Activated CD4-positive, alpha-beta memory T cell treated with anti-CD3 and anti-CD28 coated beads for 36 hours (primary cell): ENCODE measurements at places on chromosomes 12 and 14. TPM values are rescaled to one million over a fixed set of nuclear protein-coding genes. Genes with fewer than 3 reads are reported as not detected.

GRCh38 chr12:9625019-9625418, 17.3 kb upstream of the KLRB1 start:
- H3K27ac ChIP-seq = no peak overlapping the region
- DNase-seq = no peak
- peaks cover 27% of the 10 kb centered on the region for H3K4me1 ChIP-seq
- H3K4me3 ChIP-seq = no peak overlapping the region
- no peaks in the 10 kb centered on the region for H3K27me3 ChIP-seq

TGFB3 gene
- 2.2 TPM for total RNA-seq

DNA sequence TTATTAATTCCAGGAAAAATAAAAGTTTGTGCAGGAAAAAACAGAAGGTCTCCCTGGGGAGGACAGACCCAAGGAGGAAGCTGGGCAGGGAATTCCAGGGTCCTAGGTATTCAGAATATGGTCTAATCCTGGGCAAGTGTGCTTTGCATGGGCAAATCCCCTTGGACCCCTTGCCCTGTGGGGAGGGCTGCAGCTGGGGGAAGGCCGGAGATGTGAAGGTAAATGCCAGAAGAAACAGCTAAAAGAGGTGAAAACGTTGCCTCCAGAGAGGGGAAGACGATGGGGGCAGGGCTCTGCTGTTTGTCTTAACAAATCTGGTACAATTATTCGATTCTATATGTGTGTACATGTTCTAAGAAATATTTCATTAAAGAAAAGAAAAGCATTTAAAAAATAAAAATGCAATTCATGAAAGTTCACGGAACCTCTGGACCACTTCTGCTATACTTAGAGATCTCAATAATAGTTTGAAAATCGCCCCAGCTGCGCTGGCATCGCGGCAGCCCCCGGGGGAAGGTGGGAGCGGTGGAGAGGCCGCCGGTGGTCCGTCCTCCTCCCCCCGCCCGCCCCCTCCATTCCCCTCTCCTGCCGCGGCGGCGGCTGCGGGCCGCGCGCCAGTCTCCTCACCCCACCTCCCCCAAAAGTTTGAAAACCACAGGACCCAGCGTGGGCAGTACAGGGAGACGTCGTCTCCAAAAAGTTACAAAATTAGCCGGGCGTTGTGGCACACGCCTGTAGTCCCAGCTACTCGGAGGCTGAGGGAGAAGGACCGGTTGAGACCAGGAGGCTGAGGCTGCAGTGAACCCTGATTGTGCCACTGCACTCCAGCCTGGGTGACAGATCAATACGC, 1.5 kb upstream of the PRPF40B start:
- peak overlapping the region; percentile 78 for H3K4me3 ChIP-seq
- H3K4me1 ChIP-seq = peaks cover 20% of the 10 kb centered on the region
- H3K27ac ChIP-seq = peak overlapping the region; percentile 73
- peaks cover 4% of the 10 kb centered on the region for H3K27me3 ChIP-seq
- DNase-seq = no peak
- no peaks in the 10 kb centered on the region for H3K36me3 ChIP-seq

DNA sequence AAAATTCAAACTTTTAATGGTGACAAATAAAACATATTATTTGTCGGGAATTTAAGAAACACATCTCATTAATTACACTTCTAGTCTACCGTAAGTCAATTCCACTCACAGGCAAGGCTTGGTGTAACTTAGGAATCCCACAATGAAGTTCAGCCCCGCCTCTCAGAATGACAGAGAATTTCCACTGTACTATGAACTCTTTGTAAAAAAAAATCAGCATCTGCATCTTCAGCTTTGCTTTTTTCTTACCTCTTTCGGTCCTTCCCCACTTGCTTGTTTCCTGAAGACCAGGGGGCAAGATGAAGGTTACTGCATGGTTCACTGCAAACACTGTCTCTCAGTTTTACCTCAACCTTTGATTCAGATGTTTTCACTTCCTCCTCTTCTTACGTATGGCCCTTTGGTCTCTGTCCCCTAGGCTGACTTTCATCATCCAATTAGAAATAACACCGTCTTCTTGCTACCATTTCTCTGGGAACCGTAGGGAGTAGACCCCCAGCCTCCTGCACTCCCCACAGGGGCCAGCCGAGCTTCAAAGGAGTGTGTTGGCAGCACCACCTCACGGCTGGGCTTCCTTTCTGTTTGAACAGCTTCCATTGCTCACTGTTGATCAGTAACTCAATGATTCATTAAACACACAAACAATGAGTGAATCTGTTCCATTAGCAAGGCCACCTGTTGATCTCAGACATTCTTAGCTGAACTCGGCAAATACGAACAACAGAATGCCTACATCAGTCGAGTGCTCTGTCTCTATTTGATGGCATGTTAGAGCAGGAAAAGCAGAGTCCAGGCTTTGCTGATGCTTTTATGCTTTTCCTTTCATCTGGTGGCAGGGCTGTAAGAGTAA, 343.0 kb downstream of the BMP4 start:
- H3K4me1 ChIP-seq = no peaks in the 10 kb centered on the region
- no peak overlapping the region for H3K4me3 ChIP-seq
- H3K36me3 ChIP-seq = no peaks in the 10 kb centered on the region

GRCh38 chr12:62116986-62117385, 143.2 kb upstream of the USP15 start:
- no peak overlapping the region for H3K4me3 ChIP-seq
- H3K27ac ChIP-seq = no peak overlapping the region
- H3K27me3 ChIP-seq = peaks cover 7% of the 10 kb centered on the region
- H3K4me1 ChIP-seq = no peaks in the 10 kb centered on the region

DNA sequence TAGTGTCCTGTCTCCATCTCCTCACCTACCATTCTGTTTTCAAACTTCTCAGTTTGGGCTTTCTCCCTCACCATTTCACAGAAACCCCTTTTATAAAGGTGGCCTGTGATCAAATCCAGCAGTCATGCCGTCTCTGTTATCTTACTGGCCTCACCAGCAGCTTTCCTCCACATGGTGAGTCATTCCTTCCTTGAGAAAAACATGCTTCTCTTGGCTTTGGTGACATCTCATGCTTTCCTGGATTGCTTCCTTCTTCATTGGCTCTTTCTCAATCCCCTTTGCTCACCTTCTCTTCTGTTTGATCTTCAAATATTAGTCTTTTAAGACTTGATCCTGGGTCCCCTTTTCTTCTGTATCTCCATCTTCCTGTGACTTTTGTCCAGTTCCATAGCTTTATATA, 164.9 kb downstream of the ANO4 start:
- no peak overlapping the region for H3K27ac ChIP-seq
- no peaks in the 10 kb centered on the region for H3K27me3 ChIP-seq
- no peaks in the 10 kb centered on the region for H3K36me3 ChIP-seq
- no peak for DNase-seq
- H3K4me3 ChIP-seq = no peak overlapping the region
- H3K4me1 ChIP-seq = no peaks in the 10 kb centered on the region

KRT7 gene
- total RNA-seq = 3.5 TPM

DNA sequence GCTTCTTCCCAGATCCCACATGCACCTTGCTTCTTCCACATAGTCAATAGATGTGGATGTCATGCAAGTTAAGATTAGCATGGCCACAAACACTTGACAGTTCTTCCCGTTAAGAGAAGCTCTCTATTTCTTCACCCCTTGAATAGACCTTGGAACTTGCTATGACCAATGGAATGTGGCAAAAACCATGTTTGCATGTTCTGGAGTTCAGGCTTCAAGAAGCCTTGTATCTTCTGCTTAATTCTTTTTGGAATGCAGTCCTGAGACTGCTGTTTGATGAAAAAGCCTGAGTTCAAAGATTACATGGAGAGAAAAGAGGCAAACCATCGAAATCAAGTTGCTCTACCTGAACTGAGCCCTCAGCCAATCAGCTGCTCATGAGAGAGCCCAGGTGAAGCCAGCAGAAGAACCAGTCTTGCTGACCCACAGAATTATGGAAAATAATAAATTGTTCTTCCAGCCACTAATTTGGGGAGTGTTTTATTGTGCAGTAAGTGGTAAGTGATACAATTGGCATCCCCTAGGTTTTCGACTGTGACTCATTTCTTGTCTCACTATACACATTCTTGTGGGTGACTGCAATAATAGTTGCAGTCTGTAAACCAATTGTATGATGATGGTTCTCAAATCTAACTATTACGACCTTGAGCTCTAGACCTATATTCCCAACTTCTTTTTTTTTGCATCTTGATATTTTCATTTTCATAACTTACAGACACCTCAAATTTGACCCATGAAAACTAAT, 12.6 kb downstream of the RASSF9 start:
- H3K36me3 ChIP-seq = no peaks in the 10 kb centered on the region
- H3K27ac ChIP-seq = no peak overlapping the region
- no peaks in the 10 kb centered on the region for H3K4me1 ChIP-seq
- no peaks in the 10 kb centered on the region for H3K27me3 ChIP-seq
- no peak for DNase-seq

PNMA1 gene
- 28.2 TPM for total RNA-seq

RILPL2 gene
- 15.4 TPM for total RNA-seq

TESPA1 gene
- 74.8 TPM for total RNA-seq

- peak; percentile 68 for DNase-seq
- peak overlapping the region; percentile 90 for H3K27ac ChIP-seq
- peaks cover 75% of the 10 kb centered on the region for H3K4me1 ChIP-seq
- peak overlapping the region; percentile 82 for H3K4me3 ChIP-seq
- no peaks in the 10 kb centered on the region for H3K27me3 ChIP-seq
These were observed 228.1 kb upstream of the AMIGO2 start for GRCh38 chr12:47307680-47308399.

- DNase-seq = no peak
- no peaks in the 10 kb centered on the region for H3K4me1 ChIP-seq
- H3K4me3 ChIP-seq = no peak overlapping the region
- no peaks in the 10 kb centered on the region for H3K36me3 ChIP-seq
- H3K27me3 ChIP-seq = no peaks in the 10 kb centered on the region
- no peak overlapping the region for H3K27ac ChIP-seq
These were observed 33.3 kb downstream of the TTC7B start for GRCh38 chr14:90782892-90783291.

KRT81 gene
- total RNA-seq = not detected

DNA sequence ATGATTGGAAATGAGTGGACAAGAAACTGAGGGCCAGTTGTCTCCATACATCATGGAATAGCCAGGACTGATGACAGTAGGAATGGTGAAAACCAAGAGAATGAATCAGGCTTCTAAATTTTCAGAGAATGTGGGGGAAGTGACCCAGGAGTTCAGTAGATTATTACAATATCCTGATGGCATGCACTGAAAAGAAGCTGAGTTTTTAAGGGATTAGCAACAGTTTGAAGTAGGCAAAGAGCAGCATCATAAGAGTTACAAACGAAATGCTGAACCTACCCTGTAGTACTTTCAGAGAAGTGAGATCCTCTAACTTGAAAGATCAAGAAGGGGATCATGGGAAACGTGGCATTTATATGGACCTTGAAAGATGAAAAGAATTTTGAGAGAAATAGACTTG, 13.2 kb downstream of the SLC2A14 start:
- no peaks in the 10 kb centered on the region for H3K36me3 ChIP-seq
- DNase-seq = no peak
- peaks cover 13% of the 10 kb centered on the region for H3K4me1 ChIP-seq
- no peak overlapping the region for H3K27ac ChIP-seq

DNA sequence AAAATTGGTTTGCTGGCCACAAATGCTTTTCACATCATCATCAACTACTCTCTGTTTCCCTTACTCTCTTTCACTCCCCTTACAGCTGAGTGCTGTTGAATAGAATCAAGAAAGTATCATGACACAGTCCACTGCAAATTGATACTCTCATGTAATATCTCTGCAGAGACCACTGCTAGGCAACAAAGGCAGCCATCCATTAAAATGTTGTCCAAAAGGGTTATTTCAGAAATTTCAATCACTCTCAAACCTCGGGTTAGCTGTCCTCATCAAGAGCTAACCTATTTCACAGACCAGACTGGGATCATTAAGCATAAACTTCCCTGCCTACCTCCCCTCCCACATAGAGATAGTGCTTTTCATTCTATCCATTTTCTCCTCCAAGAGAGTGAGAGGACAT, 186.7 kb downstream of the PLCZ1 start:
- H3K36me3 ChIP-seq = no peaks in the 10 kb centered on the region
- no peak overlapping the region for H3K4me3 ChIP-seq
- DNase-seq = no peak
- no peaks in the 10 kb centered on the region for H3K27me3 ChIP-seq
- no peak overlapping the region for H3K27ac ChIP-seq

DPY19L2 gene
- total RNA-seq = 0.34 TPM

POTEM gene
- not detected for total RNA-seq

GRCh38 chr14:80135305-80136088, 75.8 kb downstream of the DIO2 start:
- H3K4me1 ChIP-seq = no peaks in the 10 kb centered on the region
- no peak overlapping the region for H3K4me3 ChIP-seq
- peaks cover 2% of the 10 kb centered on the region for H3K36me3 ChIP-seq

SLCO1A2 gene
- total RNA-seq = not detected

DNA sequence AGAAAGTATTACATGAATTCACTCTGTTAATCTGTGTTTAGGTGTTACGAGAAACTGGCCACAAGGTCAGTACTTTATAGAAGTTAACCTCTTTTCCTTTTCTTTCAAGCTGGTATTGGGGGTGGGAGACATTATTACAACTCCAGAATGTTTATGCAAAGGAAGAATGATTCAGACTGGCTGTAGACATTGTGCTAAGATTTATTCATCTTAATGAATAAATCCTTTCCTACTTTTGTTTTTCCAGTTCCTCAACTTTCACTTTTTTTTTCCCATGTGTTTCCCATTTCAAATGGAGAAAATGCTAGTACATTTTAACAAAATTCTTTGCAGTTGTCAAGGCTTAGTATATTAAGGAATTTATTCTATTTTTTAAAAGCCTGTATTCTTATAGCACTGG, 1.3 kb downstream of the OTOGL start:
- H3K36me3 ChIP-seq = no peaks in the 10 kb centered on the region
- no peak for DNase-seq
- H3K27ac ChIP-seq = no peak overlapping the region
- no peaks in the 10 kb centered on the region for H3K4me1 ChIP-seq

DNA sequence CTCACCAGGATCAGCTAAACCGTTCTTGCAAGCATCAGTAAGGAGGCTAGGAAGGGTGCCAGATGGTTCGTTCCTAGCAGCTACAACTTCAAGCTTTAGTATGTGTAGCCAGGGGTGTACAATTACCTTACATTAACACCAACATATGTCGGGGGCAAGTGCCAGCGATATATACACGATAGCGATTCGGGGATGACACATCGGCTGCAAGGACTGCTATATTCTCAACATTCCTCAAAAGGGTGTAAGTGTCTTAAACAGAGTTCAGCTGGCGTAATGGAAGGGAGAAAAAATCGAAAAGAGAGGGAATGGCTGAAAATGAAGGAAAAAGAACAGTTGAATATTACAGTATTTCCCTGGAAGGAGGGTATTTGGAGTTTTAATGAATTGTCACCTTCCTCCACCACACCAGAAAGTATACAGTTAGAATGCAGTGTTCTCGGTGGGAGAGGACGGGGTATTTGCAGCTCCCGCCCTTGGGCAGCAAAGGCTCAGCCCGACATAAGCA, 545 bp downstream of the LIMA1 start:
- no peaks in the 10 kb centered on the region for H3K27me3 ChIP-seq
- peaks cover 25% of the 10 kb centered on the region for H3K4me1 ChIP-seq
- H3K36me3 ChIP-seq = no peaks in the 10 kb centered on the region
- no peak overlapping the region for H3K27ac ChIP-seq
- no peak for DNase-seq
- peak overlapping the region; percentile 89 for H3K4me3 ChIP-seq
